ENCODE measurements at places on chromosomes 2 and 18.

DNA sequence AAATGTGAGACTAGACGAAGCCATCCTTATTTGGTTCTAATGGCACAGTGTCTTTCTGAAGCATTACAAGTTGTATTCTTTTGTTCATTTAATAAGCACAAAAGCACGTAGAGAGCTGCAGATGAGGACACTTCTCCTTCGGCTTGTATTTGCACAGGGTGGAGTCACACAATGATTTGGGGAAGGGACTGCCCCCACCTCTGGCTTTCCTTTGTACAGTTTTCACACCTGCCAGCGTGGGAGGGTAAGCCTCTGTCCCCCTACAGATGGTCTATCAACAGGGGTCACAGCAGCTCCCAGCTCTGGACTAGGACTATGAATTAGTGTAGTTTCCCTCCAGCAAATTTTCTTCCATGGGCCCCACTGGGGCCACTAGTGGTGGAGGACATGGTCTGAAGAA, 108.2 kb upstream of the KLHL14 start:
- no peak for DNase-seq

DNA sequence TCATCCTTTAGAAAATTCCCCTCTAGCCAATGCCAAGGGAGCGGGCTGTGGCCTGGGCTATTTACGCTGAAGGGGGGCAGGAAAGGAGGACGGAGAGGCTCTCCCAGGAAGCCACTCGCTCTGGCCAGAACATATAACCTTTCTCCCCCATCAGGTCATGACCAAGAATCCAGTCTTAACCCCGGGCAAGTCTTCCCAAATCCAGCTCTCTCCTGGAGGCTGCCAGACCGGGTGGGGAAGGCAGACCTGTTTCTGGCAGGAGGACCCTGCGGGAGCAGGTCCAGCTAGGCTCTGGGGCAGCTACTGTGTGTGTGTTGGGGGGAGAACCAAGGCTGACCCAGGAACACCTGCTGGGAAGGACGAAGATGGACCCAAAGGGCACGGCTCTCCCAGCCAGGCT, 13.4 kb upstream of the SEMA4C start:
- DNase-seq, result no peak

DNA sequence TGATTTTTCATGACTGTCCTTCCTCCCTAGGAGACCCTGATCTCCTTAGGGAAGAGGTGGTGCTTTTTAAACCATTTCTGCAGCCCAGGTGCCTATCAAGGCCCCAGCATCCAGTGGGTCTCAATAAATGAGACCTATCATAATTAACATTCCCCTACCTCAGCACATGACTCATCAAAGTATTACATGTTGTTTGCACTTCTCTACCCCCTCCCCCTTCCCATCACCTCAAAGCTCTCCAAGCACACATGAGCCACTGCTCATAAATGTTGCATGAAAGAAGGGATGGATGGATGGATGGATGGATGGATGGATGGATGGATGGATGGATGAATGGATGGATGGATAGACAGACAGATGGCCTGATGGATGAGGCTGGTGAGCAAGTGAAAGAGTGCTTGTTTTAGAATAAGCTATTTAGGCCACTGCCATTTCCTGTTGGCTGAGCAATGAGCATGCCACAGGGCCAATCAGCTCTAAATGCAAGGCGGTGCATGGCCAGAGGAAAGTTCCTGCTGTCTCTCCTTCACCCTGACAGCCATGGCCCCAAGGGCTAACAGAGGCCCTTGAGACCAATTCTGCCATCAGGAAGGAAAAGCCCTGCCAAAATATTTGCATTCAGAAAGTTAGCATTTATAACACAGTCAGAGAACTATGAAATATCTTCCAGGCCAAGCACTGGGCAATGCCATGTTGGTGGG, 20.9 kb upstream of the STEAP3 start:
- DNase-seq, result no peak

DNA sequence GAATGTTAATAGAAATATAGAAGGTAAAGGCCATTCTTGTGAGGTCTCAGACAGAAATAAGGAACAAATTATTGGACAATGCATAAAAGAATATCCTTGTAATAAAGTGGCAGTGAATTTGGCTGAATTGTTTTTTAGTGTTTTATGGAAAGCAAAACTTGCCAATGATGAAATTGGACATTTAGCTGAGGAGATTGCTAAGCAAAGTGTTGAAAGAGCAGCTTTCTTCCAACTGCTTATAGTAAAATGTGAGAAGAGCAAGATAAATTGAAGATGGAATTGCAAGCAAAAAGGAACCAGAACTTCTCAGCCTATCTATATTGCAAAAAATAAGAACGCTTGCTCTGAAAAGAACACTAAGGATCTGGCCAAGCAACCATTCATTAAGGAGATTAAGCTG, 245.7 kb downstream of the MREG start:
- DNase-seq, result no peak

GRCh38 chr2:198890490-198890889, 567.2 kb downstream of the SATB2 start:
- peak; percentile 21 for DNase-seq

GRCh38 chr2:8527031-8527430, 154.8 kb upstream of the ID2 start:
- DNase-seq, result no peak

- no peak for DNase-seq
Measured at GRCh38 chr18:36697905-36698304, 130.9 kb downstream of the TPGS2 start.

GRCh38 chr2:239394346-239394945, 6.4 kb downstream of the HDAC4 start:
- DNase-seq, result no peak

- no peak for DNase-seq
Measured at GRCh38 chr18:56066524-56067213, 478.7 kb upstream of the TCF4 start.

DNA sequence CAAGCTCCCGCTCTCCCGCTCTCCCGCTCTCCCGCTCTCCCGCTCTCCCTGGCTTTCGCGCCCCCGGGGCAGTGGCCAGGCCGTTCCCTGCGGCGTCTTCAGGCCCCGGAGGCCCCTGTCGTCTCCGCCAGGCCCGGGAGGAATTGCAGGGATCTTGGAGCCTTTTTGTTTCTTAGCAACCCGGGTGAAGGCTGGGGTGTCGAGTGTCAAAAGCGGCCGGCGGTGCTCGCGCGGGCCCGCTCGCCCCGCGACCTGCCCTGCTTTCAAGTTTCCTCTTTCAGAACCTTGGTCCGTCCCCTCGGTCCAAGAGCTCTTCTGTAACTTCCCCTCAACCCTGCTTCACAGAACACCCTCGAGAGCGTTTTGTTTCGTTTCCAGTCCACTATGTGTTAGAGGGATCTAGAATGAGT, 1.4 kb downstream of the RNF138 start:
- DNase-seq, result peak; percentile 57

- DNase-seq, result no peak
Measured at GRCh38 chr18:49672853-49673252, 111.0 kb downstream of the LIPG start.

DNA sequence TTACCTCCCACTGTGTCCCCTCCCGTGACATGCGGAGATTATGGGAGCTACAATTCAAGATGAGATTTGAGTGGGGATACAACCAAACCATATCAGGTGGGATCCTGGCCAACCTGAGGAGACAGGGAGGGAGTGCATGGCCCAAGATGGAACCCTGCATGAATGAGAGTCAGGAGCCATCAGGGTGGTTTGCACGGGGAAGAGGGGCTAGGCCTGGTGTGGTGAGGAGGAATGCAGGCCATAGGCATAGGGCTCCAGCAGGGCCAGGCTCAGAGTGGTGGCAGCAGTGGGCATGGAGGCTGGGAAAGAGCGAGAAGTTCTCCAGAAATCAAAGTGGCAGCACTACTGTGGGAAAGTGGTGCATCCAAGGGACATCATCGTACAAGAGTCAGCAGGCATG, 74.0 kb upstream of the BCL2L11 start:
- DNase-seq, result no peak

DNA sequence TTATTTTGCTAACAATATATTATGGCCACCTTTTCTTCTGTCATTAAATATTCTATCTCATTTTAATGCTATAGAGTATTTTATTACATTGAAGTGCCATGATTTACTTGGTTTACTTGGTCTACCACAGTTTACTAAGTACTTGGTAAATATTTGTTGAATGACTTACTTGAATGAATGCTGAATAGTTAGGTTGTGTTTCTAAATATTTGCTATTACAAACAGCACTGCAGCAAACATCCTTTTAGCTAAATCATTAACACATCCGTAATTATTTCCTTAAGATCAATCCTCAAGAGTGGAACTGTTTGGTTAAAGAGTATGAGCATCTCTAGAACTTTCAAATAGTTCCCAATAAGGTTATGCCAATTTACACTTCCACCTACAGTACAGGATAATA, 318.7 kb downstream of the MYCN start:
- no peak for DNase-seq

- DNase-seq, result no peak
Measured at GRCh38 chr2:129334128-129334527, 645.3 kb upstream of the RAB6C start.

GRCh38 chr2:240425236-240425615, 10.2 kb upstream of the GPC1 start:
- DNase-seq, result no peak

GRCh38 chr2:70743677-70744076, 24.3 kb downstream of the ADD2 start:
- no peak for DNase-seq

GRCh38 chr2:32714521-32714920, 86.7 kb downstream of the TTC27 start:
- no peak for DNase-seq

DNA sequence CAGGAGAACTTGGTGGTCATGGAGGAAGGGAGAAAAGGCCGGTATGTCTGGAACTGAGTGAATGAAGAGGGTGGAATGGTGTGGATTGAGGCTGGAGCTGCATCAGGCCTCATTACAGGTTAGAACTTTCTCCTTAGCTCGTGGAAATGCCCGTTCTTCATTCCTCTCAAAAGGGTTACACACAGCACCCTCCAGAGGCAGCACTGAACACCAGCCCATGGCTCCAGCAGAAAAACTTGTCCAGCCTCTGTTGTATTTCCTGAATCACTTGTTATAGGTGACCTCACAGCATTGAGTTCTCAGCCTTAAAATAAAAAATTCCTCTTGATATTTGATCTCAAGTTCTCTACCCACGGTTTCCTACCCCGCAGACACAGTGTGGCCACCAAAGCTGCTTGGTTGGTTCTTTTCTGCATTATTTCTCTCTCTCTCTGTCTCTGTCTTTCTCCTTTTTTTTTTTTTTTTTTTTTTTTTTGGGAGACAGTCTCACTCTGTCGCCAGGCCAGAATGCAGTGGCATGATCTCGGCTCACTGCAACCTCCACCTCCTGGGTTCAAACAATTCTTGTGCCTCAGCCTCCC, 89.6 kb downstream of the ITGB1BP1 start:
- peak; percentile 47 for DNase-seq

- DNase-seq, result peak; percentile 92
Measured at GRCh38 chr18:48975817-48976649, 25.3 kb upstream of the SMAD7 start.

- no peak for DNase-seq
Measured at GRCh38 chr2:158817588-158817987, 22.5 kb downstream of the DAPL1 start.

DNA sequence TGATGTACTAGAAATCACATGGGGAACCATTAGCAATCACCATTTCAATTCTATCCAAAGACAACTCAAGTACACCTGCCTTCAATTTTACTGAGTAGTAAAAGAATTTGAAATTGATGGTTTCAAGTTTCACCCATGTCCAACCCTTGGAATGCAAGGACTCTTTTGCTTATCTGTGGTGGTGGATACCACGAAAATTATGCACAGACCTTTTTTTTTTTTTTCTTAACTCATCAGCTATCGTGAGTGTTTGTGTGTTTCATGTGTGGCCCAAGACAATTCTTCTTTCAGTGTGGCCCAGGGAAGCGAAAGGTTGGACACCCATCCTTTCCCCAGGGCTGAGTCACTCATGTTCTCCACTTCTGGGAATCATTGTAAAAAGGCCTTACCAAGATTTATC, 23.1 kb downstream of the ID2 start:
- DNase-seq, result no peak

DNA sequence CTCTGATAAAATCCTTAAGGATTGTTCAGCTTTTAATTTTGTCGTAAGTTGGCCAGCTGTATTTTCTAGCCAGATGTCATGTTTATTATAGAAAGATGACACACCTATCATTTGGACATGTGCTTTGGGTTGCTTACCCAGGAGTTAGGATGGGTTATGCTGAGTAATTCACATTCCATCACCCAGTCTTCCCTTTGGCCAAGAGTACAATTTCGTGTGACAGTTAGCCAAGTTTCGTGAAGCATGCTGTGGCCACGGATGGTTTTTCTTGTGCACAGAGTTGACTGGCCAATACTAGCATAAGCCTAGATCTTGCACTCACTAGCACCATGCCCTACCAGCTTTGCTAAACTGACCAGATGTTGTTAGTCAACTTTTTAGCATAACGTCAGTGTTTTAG, 5.8 kb downstream of the MAPRE3 start:
- DNase-seq, result no peak

GRCh38 chr18:63025251-63026090, 294.1 kb downstream of the BCL2 start:
- DNase-seq, result no peak

DNA sequence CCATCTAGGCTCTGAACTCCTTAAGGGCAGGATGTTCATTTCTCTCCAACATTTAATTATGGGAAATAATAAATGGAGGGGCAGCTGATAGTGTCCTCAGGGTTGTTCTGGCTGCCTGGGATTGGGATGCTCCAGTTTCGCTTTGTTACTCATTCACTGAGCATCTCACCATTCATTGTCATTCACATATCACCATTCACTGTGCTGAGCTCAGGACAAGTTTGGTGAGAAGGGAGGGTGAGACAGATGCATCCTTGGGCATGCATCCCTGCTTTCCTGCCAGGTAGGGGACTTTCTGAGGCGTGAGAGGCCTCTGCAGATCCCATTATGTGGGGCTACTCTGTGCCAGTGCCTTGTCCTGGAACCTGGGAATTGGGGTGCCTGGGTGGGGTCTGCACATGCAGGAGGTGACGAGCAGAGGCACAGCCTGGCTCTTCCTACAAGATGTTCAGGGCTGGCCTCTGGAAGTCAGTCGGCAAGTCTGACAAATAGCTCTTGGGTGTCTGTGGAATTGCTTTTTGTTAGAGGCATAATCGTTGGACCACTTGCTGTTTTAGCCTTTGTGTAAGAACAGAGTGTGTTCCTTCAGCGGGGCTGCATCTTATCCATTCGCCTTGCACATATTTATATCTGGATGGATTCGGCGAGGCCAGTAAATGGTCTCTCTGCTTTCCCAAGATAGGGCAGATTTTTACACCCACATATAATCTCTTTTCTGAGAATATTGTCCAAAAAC, 323.2 kb upstream of the THSD7B start:
- no peak for DNase-seq

Data from GM13976 (cell line).